ENCODE measurements at places on chromosomes 1 and 21. TPM values are rescaled to one million over a fixed set of nuclear protein-coding genes. Genes with fewer than 3 reads are reported as not detected.

Gene SZRD1
- total RNA-seq: 85.8 TPM

Gene PRRX1
- total RNA-seq: 13.4 TPM

Gene AMY1A
- total RNA-seq: not detected

Gene MEX3A
- 0.49 TPM for total RNA-seq

Gene TNFRSF25
- total RNA-seq: 10.6 TPM

Gene CD1B
- total RNA-seq: not detected

Gene LCE5A
- total RNA-seq: not detected

Gene AKIRIN1
- total RNA-seq: 71.9 TPM

Gene CBR3
- total RNA-seq: 9.6 TPM

Gene ZNF691
- total RNA-seq: 14.8 TPM

- ATAC-seq: no peak
These were observed 15.6 kb downstream of the TNNT2 start for GRCh38 chr1:201361652-201362504.

GRCh38 chr21:42446531-42446930, 42.8 kb downstream of the UBASH3A start:
- no peak for ATAC-seq

- no peak for ATAC-seq
These were observed 51.7 kb downstream of the ITPKB start for GRCh38 chr1:226687426-226687825.

DNA sequence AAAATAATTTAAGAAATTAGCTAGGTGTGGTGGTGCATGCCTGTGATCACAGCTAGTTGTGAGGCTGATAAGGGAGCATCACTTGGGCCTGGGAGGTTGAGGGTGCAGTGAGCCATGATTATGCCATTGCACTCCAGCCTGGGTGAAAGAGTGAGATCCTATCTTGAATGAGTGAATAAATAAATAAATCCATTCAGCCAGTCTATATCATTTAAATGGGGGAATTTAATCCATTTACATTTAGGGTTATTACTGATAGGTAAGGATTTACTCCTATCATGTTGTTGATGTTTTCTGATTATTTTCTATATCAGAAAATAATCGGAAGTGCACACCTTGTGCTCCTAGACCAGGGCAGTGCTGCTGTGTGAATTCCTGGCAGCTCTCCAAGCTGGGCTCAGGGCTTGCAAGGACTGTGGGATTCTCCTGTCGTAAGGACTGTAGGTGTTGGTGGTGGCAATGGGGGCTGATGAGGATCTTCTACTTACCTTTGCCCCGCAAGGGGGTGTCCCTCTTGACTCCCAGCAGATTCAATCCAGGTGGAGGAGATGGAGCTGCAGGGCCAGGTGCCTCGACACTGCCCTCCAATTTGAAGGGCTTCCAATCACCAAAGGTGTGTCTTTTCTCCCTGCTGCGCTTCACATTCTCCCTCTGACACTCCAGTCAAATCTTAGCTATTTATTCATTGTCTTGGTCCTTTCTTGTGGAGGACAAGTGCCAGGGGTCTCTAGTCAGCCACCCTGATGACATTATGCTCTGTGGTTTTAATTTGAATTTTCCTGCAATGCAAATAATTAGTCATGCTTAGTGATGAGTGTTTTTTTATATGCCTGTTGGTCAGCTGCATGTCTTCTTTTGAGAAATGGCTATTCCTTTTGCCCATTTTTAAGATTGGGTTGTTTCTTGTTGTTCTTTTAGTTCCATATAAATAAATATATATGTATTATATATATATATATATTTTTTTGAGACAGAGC, 14.1 kb upstream of the TRAPPC10 start:
- no peak for ATAC-seq

GRCh38 chr1:70405780-70406416, 5.2 kb upstream of the CTH start:
- ATAC-seq: no peak

GRCh38 chr1:211468595-211468994, 23.4 kb downstream of the RD3 start:
- peak; percentile 80 for ATAC-seq

DNA sequence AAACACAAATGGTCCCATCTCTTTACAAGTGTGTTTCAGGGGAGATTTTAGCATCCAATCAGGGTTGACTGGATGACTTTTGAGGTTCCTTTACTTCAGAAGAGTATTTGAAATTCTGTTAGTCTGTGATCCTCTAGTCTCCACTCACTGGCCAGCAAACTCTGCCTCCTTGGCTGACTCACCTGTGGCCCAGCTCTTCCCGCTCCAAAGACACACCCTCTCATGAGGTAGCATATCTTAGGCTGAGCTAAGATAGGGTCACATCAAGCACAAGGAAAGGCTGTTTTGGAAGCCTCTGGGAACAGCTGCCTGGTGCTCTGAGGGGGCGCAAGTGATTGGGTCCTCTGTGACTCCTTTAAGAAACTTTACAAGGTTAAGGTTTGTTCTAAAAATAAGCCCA, 102.3 kb upstream of the FGGY start:
- no peak for ATAC-seq

DNA sequence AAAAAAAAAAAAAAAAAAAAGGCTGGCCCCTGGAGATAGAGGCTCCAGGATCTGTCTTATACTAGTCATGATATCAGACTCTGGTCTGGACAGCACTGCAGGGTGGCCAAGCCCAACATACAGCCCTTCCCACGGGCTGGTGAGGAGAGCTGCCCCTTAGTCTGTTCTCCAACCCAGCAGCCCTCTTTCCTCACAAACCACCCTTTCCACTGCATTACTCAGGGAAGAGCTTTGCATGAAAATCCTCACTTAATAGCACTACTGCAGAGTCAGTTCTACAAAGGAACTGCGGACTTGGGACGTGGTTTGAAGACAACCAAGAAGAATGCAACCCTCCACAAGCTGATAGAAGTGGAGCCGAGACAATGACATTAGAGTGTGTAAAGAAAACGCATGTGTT, 5.7 kb downstream of the BCAR3 start:
- ATAC-seq: no peak

GRCh38 chr21:43020771-43021170, 46.4 kb downstream of the PKNOX1 start:
- no peak for ATAC-seq

Measured in gastroesophageal sphincter (tissue), 4 donors.